ENCODE measurements at places on chromosomes 12 and 14.
A peak's percentile ranks its signal among the peaks of the same experiment; 100 is the strongest.

DNA sequence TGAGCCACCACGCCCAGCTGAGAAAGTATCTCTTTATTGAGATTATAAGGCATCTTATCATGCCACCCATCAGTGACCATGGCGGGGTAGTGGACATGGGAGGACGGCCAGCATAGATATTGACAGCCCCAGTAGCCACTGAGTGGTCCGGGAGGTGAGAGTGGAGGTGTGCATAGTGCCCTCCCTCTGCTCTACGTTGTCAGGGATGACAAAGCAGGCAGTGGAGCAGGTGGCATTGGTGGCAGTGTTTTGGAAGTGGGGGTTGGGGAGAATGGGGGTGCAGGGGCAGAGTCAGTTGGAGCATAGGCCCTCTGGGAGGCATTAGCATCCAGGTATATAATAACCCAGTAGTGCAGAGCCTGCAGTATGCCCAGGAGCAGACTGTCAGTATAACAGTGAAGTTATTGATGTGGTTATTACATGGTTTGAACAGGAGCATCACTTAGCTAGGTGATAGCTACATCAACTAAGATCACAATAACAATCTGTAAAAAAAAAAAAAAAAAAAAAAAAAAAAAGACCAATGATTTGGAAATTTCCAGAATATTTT lies 41.1 kb downstream of the GNG2 start:
- no peak for DNase-seq

DNA sequence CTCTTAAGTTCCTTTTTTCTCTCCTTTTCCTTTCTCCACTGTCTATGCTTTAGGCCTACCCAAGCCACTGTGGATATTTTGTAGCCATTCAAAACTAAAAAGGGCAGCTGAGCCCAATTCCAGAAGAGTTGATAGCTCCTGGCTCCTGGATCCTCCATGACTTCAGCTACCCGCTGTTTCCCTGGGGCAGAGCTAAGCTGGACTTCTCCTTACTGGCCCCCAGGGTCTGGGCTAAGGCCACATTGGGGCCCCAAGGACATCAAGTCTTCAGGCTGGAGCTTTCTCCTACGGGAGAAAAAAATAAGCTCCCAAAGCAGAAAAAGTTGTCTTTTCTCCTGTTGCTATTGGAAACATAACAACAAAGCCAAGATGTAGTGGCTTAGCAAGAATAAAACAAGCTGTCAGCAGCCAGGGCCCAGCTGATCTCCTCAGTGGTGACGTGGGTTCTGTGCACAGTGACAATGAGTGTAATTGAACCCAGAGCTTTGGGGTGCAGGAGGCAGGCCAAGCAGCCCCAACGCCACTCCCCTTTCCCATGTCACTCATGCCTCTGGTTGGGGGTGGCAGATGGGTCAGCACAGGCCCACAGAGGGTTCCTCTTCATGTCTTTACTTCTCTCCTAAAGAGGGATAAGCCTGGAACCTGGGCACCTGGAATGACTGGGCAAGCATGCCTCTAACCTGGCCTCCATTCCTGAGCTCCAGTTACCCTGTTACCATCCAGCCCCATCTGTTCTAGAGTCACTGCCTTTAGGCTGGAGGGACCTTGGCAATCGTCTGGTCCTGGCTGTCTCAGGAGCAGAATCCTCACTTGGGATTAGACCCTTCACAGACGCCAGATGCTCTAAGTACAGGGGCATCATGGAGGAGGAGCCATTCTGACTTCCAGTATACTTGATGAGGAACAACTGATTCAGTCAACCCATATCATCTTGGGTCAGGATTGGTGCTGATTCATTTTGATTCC lies 171.2 kb downstream of the ZFP36L1 start:
- peak; percentile 80 for DNase-seq

- DNase-seq: peak; percentile 37
These were observed 21.1 kb downstream of the RASSF8 start for GRCh38 chr12:25979563-25979962.

DNA sequence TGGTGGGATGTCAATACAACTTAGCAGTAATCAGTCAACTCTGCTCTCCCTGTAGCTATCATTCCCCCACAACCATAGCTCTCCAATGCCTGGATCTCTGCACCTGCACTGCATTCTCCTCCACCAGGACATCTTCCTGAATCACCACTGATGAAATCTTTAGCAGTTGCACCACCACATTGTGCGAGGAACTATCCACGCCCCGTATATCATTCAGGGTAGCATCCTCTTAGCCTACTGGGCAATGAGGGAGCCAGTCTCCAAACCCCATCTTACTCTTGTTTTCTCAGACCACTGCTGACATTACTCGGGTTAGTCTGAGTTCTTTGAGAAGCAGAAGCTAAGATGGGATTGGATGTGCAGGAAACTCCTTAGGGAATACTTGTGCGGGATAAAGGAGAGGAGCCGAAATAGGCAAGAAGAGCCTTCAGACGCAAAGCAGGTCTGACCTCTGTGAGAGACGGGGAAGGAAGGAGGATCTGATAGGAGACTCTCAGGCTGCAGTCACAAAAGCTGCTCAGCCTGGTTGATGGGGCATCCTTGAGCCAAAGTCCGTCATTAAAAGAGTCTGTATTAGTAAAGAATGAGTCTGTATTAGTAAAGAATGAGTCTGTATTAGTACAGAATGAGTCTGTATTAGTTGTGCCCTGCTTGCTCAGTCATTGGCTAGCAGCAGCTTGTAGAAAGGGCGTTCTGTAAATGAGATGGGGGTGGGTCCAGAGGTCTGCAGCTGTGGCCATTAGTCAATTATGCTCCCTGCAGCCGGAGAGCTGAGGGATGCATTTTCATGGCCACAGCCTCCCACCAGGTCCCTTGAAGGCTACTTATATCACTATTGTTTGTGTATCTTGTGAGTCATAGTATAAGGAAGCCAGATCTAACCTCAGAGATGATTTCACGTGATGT lies 49.6 kb upstream of the RASSF3 start:
- peak; percentile 95 for DNase-seq

GRCh38 chr14:52015411-52016030 lies 26.2 kb downstream of the RTRAF start:
- DNase-seq: no peak
